RKO (cell line): ENCODE measurements at places on chromosomes 3 and 15.
A peak's percentile ranks its signal among the peaks of the same experiment; 100 is the strongest.

- no peak for DNase-seq
Observed at GRCh38 chr3:187025656-187026316, 95.5 kb downstream of the ST6GAL1 start.

DNA sequence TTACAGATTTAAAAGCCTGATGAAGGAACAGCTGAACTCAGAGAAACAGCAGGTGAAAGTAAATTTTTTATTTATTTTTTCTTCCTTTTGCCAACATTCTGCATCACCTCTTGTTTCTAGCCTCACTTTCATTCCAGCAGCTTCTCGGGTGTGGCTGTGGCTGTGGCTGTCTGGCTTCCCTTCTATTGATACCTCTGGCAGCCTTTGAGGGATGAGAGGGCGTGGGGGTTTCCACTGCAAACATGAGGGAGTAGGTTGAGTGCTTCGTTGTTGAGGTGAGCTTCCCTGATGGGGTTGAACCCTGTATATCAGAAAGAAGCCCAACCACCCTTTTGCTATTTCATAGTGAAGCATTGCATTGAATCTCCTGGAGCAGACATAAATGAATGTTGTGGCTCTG lies 6.2 kb upstream of the TMC3 start:
- no peak for DNase-seq

- no peak for DNase-seq
Observed at GRCh38 chr3:197149528-197149927, 119.9 kb upstream of the MELTF start.

DNA sequence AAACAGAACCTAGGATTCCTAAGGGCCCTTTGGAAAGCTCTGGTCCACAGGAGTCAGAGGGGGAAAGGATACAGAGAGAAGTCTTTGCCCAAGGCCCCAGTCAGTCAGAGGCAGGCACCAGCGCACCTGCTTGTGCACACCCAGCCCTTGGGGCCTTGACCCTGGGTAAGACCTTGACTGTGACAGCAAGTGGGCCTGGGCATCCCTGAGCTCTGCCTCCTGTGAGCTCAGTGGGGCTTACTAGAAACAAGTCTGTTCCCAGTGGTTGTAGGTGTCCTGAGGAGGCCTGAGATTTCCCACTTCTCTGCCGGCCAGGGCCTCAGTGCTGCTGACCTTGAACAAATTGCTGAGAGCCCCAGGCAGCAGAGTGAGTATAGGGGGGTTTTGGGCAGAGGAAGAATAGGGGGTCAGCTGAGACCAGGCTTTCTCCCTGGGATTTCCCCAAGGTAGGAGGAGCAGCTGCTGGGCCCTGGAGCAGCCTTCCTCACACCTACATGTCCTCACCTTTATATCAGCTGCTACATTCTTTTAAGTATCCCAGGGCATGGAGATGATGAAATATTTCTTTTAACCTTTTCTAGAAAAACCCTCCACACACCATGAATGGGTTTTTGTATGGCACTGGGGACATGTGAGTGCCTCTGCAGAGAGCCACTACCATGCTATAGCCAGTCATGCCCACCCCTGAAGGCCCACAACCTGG lies 9.7 kb upstream of the DAG1 start:
- no peak for DNase-seq

DNA sequence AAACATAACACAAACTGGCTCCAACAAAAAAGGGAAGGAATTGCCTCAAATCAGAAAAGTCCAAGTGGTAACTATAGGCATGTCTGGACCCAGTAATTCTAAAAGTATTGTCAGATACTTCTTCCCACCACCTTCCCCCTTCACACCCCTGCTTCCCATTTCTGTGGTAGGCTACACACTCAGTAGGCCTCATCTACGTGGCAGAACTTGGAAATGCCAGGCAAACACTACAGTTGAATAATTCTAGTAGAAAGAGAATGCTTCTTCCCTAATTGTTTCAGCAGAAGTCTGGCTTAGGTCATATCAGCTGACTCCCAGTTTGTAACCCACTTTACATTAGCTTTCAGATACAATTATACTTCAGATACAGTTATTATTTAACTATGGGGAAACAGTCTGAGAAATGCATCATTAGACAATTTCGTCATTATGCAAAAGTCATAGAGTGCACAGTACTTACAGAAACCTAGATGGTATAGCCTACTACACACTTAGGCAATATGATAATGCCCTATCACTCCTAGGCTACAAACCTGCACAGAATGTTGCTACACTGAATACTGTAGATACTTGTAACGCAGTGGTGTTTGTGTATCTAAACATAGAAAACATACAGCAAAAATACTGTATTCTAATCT lies 6.4 kb downstream of the SETMAR start:
- no peak for DNase-seq

GRCh38 chr15:96331945-96332636 lies 1.6 kb downstream of the NR2F2 start:
- DNase-seq: peak; percentile 80

- DNase-seq: peak; percentile 98
Observed at GRCh38 chr3:100269410-100270214, 8.8 kb downstream of the TBC1D23 start.

- no peak for DNase-seq
Observed at GRCh38 chr3:121918779-121919483, 24.7 kb downstream of the SLC15A2 start.

GRCh38 chr3:133475245-133476010 lies 75.6 kb downstream of the BFSP2 start:
- no peak for DNase-seq

GRCh38 chr3:50120364-50121071 lies 31.8 kb downstream of the RBM5 start:
- no peak for DNase-seq

DNA sequence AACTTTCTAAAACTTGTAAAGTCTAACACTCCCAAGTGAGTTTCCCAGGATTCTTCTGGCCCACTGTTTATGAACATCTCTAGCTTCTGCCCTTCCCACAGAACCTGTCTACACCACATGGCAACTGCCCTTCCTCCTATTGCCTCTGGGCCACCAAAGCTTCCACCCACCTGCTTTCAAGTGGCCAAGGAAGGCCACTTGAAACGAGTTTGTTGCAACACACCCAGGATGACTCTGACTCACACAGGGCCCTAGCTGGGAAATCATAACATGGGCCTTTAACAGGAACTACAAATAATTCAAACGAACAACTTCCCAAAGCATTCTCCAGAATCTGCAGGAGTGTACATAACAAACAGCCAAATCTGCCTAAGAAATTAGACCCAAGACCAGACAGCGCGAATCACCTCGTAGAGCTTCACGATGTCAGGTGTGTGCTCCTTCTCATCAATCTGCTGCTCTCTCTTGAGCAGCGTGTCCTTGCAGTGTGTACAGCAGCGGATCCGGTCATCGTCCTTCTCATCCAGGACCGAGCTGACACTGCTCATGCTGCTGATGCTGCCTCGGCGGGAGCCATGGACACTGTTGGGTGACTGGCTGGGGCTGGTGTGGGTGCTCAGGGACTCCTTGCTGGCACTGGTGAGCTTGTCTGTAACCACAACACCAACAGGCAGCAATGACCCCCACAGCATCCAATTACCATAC lies 16.8 kb downstream of the RBSN start:
- DNase-seq: no peak

GRCh38 chr3:116517308-116517707 lies 72.0 kb upstream of the LSAMP start:
- no peak for DNase-seq
